ENCODE measurements at places on chromosomes 6 and 20. TPM values are rescaled to one million over a fixed set of nuclear protein-coding genes. Genes with fewer than 3 reads are reported as not detected.
A peak's percentile ranks its signal among the peaks of the same experiment; 100 is the strongest.

DNAH8 gene
- total RNA-seq, result 0.19 TPM

- DNase-seq, result no peak
Measured at GRCh38 chr6:111068109-111068865, 19.0 kb upstream of the SLC16A10 start.

TREM1 gene
- total RNA-seq, result 0.49 TPM

SYCP2L gene
- total RNA-seq, result 0.29 TPM

DNA sequence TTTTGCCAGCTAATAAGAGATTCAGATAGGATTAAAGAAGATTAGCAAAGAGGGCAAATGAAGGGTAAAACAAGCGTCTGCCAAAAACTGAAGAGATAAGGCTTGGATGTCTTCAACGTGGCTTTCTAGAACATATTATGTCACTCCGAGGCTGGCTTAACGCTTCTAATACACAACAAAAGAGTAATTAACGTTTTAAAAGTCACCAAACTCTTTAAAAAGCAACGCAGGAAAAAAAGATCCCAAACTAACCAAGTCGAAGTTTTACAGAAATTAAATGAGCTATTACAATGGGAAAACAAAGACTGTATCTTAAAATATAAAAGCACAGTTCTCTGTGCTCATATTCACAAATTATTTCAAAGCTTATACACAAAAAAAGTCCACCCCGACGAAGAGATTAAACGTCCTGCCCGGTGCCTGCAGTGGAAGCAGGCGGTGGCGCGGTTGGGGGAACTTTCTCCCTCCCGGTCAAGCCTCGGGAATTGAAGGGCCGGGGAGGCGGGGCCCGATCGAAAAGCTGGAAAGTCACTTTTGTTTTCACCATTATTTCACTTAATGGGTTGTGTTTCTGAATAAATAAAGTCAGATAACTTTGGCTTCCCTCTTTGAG lies 1.2 kb downstream of the MAK start:
- no peak for DNase-seq

TMEM244 gene
- not detected for total RNA-seq

GRCh38 chr20:59829786-59830664 lies 103.4 kb downstream of the SYCP2 start:
- DNase-seq, result peak; percentile 80

- no peak for DNase-seq
Measured at GRCh38 chr6:76885861-76886301, 577.4 kb downstream of the HTR1B start.

DNA sequence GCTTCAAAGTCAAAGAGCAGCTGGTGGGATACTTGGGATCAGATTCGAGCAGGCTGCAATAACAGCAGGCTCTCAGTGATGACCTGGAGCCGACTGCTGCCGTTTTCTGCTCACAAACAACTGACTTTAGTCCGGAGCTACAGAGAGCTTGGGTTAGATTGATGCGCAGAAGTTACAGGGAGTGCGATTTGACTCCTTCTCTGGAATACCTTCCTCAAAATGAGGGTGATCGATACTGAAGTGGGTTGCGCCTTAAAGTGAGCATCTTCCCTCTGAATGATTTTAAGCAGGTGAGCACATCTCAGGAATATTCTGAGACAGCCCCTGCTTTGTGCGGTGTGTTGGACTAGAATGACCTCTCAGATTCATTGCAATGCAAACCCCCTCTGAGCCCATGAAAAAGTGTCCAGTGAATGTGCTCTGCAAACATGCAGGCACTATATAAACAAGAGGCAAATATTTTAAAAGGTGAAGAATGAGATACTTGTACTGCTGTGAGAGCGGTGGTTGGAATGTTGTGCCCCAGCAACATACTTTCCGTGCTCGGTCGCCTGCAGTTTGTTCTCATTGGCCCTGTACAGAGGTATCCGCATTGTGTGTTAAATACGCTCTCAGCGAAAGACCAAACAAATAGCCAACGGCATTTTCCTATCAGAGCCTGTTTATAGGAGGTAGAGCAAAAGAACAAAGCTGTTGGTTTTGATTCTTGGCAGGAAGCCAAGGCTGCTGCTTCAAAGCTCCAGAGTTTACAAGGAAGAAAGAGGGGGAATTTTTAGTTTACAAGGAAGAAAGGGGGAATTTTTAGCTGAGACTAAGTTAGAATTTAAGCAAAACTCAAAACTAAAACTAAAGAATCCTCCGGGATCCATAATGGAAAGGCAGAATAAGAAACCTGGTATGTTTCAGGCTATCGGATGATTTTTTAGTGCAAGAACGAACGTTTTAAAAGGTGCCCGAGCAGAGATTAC lies 67.7 kb downstream of the PHACTR2 start:
- no peak for DNase-seq

DNA sequence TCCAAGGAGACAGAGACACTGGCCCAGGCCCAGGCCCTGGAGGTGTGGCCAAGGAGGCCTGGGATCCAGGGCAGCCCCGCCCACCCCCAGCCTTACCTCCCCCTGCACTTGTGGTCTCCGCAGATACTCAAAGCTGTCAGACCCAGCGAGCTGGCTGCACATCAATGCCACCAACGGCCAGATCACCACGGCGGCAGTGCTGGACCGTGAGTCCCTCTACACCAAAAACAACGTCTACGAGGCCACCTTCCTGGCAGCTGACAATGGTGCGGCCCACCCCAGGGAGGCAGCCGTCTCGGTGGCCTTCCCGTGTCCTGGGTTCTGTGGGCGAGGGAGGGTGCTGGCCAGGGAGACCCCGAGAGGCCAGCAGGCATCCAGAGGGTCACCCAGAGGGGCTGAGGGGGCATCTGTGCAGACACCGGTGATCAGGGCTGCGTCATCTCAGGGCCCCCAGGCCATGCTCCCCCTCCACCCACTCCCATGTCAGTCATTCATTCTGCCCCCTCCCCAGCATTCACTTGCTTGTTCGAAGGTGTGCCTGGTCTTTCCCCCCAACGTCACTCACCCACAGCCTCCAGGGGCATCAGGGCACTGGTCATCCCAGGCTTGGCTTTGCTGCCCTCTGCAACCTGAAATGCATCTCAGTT lies 141.3 kb downstream of the TAF4 start:
- DNase-seq, result no peak

DNA sequence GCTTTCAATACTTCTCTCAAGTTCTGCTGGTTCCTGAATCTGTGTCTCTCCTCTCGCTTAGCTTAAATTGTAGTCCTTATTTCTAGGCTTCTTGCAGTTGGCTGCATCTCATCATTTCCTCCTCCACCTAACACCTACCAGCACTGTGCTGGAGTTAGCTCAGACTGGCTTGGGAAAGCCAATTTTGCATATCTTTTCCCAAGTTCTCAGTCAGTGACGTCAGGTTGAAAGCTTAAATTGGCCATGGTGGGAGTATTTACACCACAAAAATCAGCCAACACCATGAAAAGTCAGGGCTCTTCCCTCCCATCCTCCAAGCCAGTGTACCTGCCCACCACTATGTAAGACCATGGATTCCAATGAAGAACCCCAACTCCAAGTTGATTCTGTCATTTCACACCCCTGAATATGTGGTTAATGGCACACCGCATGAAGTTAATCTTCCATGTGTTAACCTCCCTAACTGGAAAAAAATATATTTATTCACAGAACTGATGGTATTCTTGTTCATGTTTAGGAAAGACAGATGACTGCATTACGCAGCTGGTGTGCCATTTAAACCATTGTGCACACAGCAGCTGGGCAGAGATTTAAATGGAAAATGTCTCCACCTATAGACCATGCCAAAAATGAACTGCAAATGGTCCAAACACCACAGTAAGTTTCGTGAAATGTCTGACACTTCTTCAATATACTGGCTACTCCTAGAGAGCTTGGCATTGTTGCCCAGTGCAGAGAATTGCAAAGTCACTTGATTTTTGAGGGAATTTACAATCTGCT lies 274.1 kb upstream of the MAP3K7 start:
- DNase-seq, result no peak

TRIM10 gene
- total RNA-seq, result 0.91 TPM

FAM83C gene
- 65.0 TPM for total RNA-seq

- DNase-seq, result no peak
Measured at GRCh38 chr20:19045371-19045770, 167.1 kb upstream of the SLC24A3 start.

DNA sequence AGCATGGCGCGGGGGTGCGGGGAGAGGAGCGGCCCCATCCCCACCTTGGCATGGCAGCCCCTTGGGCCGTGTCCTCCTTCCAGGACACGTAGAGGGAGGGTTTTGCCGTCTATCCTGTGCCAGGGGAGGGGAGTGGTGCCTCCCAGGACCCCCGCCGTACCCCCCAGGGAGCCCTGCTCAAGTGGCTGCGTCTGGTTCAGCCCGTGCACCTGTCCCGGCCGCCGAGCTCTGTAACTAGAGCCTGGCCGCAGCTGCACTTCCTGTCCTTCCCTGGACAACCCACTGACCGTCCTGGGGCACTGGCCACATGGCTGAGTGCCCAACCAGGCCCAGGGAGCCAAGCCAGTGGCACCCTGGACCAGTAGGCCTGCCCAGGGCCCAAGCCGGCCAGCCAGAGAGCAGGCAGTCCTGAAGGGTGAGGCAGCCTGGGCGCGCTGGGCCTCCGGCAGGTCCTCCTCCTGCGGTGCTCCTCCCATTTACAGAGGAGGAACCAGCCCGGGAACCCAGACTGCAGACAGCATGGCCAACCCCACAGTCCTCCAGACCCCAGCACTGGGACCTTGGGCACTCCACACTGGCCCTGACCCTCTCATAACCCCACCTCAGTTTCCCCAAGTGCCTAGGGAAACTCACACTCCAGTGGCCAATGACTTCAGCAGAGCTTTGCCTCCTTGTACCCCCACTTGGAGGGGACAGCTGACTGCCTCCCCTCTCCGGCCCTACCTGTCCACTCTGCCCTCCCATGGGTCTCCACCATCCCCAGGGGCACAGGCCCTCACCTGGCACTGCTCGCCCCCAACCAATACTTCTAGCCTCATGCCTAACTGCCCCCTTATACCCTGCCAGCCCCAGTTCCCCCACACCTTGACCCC lies 8.7 kb downstream of the LAMA5 start:
- DNase-seq, result no peak

DNA sequence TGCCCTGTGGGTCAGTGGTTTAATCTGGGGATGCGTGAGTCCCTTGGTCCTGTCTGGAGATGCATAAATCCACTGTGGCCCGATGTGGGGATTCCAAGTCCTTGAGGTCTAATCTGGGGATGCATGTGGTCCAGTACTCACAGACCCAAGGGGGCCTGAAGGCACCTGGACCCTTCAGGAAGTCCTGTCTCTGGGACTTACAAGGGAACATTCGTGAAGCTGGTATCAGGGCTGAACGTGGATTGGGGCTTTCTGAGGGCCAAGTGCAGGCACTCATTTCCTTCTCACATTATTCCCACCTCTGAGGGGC lies 25.2 kb upstream of the GTSF1L start:
- no peak for DNase-seq

- DNase-seq, result no peak
Measured at GRCh38 chr6:33722103-33722623, 10.7 kb upstream of the UQCC2 start.

DNA sequence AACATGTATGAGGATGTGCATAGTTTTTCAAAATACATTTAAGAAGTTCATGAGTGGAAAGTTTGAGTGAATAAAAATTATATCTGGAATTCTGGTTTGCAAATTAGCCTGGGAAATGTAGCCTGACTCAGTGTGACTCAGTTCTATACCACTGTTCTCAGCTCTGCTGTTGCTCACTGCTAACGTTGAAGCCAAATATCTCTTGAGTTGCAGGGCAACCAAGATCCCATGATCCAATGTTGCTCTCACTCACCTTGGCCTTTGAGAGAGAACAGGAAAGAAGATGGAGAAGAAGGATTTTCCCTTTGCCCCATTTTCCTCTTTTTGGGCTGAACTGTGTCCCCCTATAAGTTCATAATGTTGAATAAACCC lies 28.9 kb downstream of the PSMB9 start:
- DNase-seq, result no peak

DNA sequence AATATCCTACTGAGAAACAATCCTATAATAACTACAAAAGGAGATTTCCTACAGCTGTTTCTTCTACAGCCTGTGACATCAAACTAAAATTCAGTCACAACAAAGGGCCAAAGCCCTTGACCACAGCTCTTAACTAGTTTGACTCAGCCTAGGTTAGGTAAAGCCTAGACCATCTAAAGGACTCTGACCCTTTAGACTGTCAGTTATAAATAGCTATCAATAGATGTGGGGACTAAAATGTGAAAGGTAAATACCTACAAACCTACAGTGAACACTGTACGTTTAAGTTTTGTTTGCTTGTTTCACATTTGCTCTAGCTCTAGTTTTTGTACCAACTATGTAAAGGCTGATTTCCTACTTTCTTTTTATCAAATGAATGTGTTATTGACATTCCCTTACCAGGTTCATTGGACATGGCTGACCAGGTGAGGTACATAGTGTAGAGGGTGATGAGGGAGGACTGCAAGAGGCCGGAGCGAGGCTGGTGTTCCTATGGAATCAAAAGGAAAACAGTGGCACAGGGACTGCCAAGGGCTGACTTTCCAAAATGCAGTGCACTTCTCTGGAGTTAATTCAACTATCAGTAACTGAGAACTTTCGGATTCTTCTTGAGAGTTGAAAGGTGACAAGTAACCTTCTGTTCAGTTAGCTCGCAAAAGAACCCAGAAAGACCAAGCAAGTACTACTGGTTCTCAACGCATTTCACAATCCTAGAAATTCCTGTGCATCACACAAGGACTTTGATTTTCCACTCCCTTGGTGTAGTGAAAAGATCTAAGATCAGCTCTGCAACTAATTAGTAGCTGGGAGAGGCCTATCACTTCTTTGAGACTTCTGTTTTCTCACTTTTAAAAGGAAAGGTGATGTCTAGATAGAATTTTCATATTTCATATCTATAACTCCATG lies 17.2 kb downstream of the SERINC3 start:
- DNase-seq, result no peak

DNA sequence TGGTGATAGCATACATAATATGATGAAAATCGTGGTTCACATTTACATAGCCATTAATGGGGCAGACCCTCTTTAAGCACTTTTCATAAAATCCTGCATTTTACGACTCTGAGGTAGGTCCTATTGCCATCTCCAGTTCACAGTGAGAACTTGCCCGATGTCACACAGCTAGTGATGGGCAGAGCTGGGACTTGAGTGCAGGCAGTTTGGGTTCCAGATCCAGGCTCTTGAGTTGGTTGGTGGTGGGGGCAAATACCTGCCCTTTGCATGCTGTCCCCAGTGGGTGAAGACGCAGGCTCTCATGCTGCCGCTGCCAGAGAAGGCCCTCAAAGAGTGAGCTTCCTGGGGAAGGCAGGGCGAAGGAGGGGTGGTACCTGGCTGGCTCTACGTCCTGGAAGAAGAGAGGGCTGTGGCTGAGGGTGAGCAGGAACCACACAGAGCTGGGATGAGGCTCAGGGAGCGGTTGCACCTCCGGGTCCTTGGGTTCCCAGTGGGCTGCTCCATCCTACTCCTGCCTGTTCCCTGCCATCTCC lies 6.1 kb upstream of the BAK1 start:
- DNase-seq, result no peak

- no peak for DNase-seq
Measured at GRCh38 chr20:47557791-47558190, 56.1 kb downstream of the NCOA3 start.

Measured in lower leg skin (tissue), 4 donors.